ENCODE measurements at places on chromosomes 16 and 17. TPM values are rescaled to one million over a fixed set of nuclear protein-coding genes. Genes with fewer than 3 reads are reported as not detected.

VWA3A gene
- total RNA-seq: 0.79 TPM

HEATR9 gene
- not detected for total RNA-seq

- no peak for DNase-seq
Observed at GRCh38 chr16:12829096-12829888, 25.6 kb upstream of the CPPED1 start.

DNA sequence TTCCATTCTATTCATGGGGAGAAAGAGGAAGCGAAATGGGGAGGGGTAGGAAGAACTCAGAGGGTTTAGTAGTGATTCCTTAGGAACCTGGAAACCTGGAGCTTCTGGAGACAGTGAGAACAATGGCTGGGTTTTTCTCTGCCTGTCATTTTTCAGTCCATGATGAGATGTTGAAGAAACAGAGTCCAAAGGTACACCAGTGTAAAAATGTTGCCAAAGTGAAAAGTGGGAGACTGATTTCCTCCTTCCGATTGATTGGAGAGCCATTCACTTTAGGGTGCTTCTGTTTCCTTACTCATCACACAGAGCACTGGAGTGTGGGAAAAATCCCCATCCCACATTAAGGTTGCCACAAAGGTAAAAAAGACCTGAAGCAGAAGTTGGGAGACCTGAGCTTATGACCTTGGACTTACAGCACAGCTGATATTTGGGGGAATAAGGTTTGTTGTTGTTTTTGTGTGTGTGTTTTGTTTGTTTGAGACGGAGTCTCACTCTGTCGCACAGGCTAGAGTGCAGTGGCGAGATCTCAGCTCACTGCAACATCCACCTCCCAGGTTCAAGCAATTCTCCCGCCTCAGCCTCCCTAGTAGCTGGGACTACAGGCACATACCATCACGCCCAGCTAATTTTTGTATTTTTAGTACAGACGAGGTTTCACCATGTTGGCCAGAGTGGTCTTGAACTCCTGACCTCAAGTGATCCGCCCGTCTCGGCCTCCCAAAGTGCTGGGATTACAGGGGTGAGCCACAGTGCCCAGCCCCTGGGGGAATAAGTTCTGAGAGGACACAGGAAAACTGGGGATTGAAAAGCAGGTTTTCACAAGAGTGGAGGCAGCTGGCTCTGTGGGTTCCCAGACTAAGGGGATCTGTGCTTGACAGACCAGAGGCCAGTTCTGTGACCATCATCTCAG is 1.4 kb upstream of the DHX8 start:
- DNase-seq: no peak

- no peak for DNase-seq
Observed at GRCh38 chr17:29283496-29283895, 10.5 kb downstream of the NUFIP2 start.

- no peak for DNase-seq
Observed at GRCh38 chr16:2480948-2481347, 6.0 kb downstream of the TBC1D24 start.

All from skin of body (tissue), 3 donors.